HuH-7.5 (cell line): ENCODE measurements at places on chromosomes 2 and 18.

GRCh38 chr2:871926-872680 is 78.5 kb upstream of the SNTG2 start:
- no peak for DNase-seq

- DNase-seq = no peak
These were observed 22.0 kb downstream of the PHLPP1 start for GRCh38 chr18:62737241-62737873.

GRCh38 chr2:238557936-238558335 is 131.2 kb downstream of the ASB1 start:
- DNase-seq = no peak

DNA sequence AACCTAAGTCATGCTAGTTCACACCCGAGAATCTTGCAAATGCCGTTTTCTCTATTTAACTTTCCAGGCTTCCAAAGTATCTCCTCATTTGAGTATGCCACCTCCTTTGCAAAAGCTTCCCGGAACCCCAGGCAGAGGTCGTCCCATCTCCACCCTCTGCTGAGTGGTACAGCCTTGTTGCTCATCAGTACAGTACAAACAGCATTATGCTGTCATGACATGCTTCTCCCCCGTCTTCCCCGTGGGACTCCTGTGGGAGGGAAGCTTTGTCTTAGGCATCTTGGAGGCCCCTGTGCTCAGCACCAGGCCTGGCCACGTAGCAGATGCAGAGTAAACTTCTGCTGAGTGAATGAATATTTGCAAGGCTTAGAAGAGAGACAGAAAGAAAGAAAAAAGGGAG is 102.7 kb downstream of the CDCA7 start:
- DNase-seq = no peak

DNA sequence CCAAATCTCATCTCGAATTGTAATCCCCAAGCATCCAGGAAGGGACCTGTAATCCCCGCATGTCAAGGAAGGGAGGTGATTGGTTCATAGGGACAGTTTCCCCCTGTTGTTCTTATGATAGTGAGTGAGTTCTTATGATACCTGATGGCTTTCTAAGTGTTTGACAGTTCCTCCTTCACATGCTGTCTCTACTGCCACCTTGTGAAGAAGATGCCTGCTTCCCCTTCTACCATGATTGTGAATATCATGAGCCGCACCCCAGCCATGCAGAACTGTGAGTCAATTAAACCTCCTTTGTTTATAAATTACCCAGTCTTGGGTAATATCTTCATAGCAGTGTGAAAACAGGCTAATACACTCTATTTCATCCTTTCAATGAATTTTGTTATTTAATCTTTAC is 446.7 kb downstream of the RNF144A start:
- no peak for DNase-seq

- DNase-seq = no peak
These were observed 1474.0 kb upstream of the TMEFF2 start for GRCh38 chr2:193668557-193669323.
